Natural killer cell (primary cell): ENCODE measurements at places on chromosomes 16 and 17. TPM values are rescaled to one million over a fixed set of nuclear protein-coding genes. Genes with fewer than 3 reads are reported as not detected.

DNA sequence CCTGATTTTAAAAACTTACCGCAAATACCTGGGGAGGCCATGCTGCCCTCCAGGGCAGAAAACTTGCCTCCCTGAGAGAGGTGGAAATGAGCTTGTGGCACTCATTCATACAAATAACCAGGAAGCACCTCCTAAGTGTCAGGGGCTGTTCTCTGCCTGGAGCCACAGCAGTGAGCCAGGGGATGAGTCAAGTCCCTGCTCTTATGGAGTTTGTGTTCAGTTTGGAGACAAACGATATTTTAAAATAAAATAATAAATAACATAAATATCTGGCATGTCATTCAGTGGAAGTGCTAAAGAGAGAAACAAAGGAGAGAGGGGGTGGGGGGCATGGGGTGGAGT is 313.8 kb downstream of the C16orf95 start:
- H3K27me3 ChIP-seq, result no peaks in the 10 kb centered on the region

GRCh38 chr16:12885742-12886141 is 15.7 kb upstream of the SHISA9 start:
- H3K27me3 ChIP-seq, result no peaks in the 10 kb centered on the region
- no peak overlapping the region for H3K4me3 ChIP-seq
- no peak overlapping the region for H3K27ac ChIP-seq
- no peak for DNase-seq
- H3K36me3 ChIP-seq, result no peaks in the 10 kb centered on the region

DNA sequence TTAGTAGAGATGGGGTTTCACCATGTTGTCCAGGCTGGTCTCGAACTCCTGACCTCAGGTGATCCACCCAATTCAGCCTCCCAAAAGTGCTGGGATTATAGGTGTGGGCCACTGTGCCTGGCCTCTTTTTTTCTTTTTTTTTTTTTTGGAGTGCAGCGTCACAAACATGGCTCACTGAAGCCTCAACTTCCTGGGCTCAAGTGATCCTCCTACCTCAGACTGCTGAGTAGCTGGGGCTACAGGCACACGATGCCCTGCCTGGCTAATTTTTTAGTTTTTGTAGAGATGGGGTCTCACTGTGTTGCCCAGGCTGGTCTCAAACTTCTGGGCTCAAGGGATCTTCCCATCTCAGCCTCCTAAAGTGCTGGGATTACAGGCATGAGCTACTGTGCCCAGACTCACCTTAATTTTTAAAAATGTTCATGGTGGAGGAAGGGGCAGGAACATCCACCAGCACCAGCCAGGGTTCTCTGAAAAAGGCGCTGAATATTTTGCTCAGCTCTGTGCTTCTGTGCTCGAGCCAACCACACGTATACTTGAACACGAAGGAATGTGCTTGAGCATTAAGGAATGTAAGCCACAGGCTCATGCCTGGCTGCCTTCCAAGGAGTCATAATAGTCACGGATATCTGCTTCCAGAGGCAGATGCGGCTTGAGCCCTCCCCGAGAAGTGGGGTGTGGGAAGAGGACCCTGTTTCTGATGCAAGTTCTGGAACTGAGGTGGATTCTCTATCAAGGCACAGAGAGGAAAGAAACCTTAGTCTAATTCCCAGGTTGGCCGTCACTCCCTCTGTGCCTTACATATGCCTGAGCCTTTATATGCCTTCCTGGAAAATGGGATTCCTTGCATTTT is 65.5 kb upstream of the CREBBP start:
- H3K27ac ChIP-seq, result no peak overlapping the region
- no peak overlapping the region for H3K4me3 ChIP-seq
- H3K36me3 ChIP-seq, result no peaks in the 10 kb centered on the region
- no peak for DNase-seq
- no peaks in the 10 kb centered on the region for H3K27me3 ChIP-seq

- H3K27me3 ChIP-seq, result no peaks in the 10 kb centered on the region
- no peak for DNase-seq
- H3K27ac ChIP-seq, result no peak overlapping the region
These were observed 55.0 kb downstream of the SSH2 start for GRCh38 chr17:29874931-29875596.

- no peak overlapping the region for H3K4me3 ChIP-seq
- H3K4me1 ChIP-seq, result no peaks in the 10 kb centered on the region
- no peaks in the 10 kb centered on the region for H3K27me3 ChIP-seq
- DNase-seq, result no peak
- no peak overlapping the region for H3K27ac ChIP-seq
These were observed 863.5 kb downstream of the KCNJ2 start for GRCh38 chr17:71032746-71033273.

DNA sequence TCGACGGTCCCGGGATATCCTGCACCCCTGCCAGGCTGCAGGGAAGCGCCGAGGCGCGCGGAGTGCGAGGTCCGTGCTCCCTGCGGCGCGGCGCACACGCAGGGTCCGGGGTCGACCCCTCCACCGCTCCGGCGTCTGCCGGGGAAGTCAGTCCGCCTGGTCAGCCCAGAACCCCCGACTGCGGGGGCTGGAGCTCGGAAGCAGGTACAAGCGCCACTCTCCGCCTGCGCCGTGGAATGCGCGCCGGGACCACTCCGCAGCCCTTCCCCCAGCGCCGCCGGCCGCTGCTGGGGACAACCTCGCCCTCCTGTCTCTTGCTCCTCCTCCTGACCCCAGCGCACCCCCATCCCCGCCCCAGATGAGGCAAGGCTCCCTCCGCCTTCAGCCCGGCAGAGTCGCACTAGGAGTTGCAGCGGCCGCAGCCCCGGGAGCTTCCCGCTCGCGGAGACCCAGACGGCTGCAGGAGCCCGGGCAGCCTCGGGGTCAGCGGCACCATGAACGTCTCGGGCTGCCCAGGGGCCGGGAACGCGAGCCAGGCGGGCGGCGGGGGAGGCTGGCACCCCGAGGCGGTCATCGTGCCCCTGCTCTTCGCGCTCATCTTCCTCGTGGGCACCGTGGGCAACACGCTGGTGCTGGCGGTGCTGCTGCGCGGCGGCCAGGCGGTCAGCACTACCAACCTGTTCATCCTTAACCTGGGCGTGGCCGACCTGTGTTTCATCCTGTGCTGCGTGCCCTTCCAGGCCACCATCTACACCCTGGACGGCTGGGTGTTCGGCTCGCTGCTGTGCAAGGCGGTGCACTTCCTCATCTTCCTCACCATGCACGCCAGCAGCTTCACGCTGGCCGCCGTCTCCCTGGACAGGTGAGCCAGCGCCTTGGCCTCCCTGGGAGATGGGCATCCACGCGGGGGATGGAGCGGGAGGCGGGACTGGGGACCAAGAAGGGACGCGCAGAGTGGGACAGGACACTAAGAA is at the start of gene GALR2:
Gene GALR2 (plus strand): TSS at position 392 of the 974 bp plus-strand sequence. CDS start 103 bp downstream, at position 495.
- peaks cover 37% of the 10 kb centered on the region for H3K27me3 ChIP-seq
- H3K36me3 ChIP-seq, result no peaks in the 10 kb centered on the region
- no peak within 1 kb of the TSS for H3K4me3 ChIP-seq
- no peak for DNase-seq
- peaks cover 38% of the 10 kb centered on the region for H3K4me1 ChIP-seq

- no peak overlapping the region for H3K27ac ChIP-seq
- no peaks in the 10 kb centered on the region for H3K36me3 ChIP-seq
- H3K27me3 ChIP-seq, result no peaks in the 10 kb centered on the region
- H3K4me1 ChIP-seq, result no peaks in the 10 kb centered on the region
These were observed 396.5 kb upstream of the PMFBP1 start for GRCh38 chr16:72568502-72568901.

- H3K27ac ChIP-seq, result no peak overlapping the region
- no peak for DNase-seq
- no peaks in the 10 kb centered on the region for H3K36me3 ChIP-seq
These were observed 61.3 kb downstream of the NKD1 start for GRCh38 chr16:50609471-50609870.

DNA sequence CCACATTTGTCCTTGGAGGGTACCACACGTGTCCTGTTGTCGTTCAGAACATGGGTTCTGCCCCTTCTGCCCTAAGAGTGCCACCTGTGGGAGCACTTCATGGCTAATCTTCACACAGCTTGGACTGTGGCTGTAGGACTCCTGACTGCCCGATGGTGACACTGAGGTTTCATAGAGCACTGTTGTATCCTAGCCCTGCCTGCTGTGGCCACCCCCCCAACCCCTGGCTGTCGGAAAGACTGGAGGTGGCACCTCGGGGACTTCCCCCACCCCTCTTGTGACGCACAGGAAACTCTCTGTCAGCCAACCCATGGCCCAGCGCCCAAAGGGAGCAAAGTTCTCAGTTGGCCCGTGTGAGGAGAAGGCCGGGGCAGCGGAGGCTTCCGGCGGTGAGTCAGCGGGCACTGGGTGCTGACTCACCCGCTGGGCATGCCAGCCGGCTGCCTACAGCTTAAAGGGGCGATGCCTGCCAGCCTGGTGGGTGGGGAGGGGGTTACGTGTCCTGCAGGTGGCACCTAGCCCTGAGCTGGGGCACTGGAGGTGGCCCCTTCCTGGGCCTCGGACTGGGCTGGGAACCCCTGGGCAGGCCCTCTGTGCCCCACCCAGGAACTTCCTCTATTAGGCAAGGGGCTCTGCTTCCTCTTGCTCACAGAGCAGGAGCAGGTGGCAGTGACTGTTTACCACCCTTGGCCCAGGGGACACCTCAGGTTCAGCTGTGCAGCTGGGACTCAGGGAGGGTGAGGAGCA is 3.4 kb downstream of the MAP2K3 start:
- H3K36me3 ChIP-seq, result peaks cover 9% of the 10 kb centered on the region
- H3K4me3 ChIP-seq, result peak overlapping the region; percentile 88
- peaks cover 74% of the 10 kb centered on the region for H3K4me1 ChIP-seq
- DNase-seq, result peak; percentile 98
- H3K27me3 ChIP-seq, result no peaks in the 10 kb centered on the region

DNA sequence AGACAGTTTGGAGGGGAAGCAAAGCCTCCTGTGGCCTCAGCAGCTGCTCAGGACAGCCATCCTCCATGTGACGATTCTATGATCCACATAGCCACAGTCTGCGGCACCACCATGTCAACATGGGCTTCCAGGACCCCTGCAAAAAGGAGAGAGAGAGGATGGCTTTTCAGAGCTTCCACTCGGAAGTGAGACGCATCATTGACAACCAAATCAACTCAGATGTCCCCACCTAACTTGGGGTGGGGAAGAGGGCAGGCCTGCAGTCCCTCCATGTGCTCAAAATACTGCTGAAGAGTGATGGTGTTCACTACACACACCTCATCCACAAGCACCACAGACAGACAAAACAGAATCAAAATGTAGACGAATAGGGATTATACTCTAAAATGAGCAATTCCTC is 5.9 kb upstream of the METTL16 start:
- no peak overlapping the region for H3K27ac ChIP-seq
- no peak overlapping the region for H3K4me3 ChIP-seq
- DNase-seq, result no peak

DNA sequence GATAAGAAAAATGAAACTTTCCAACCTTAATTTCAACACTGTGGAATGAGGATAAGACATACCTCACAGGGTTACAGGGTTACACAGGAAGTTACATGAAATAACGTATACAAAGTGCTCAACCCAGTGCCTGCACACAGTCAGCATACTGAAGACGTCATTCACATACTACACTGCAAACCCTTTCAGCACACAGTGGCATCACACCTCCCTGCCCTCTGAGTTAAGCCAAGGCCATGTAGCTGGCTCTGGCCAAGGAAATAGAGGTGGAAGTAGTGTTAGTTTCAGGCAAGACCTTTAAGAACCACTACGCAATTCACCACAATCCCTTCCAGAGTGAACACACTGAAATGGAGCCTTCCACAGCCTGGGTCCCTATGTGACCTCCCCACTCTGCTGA is 46.6 kb upstream of the GSG1L start:
- peaks cover 5% of the 10 kb centered on the region for H3K4me1 ChIP-seq
- DNase-seq, result no peak
- H3K27me3 ChIP-seq, result no peaks in the 10 kb centered on the region
- H3K4me3 ChIP-seq, result no peak overlapping the region
- H3K36me3 ChIP-seq, result peaks cover 90% of the 10 kb centered on the region
- H3K27ac ChIP-seq, result peak overlapping the region; percentile 25

- no peak overlapping the region for H3K4me3 ChIP-seq
- H3K27me3 ChIP-seq, result no peaks in the 10 kb centered on the region
- H3K4me1 ChIP-seq, result no peaks in the 10 kb centered on the region
- H3K36me3 ChIP-seq, result no peaks in the 10 kb centered on the region
These were observed 50.5 kb downstream of the YPEL2 start for GRCh38 chr17:59381716-59382570.

GRCh38 chr17:12730421-12730820 is 58.9 kb upstream of the ARHGAP44 start:
- H3K4me1 ChIP-seq, result no peaks in the 10 kb centered on the region
- H3K27ac ChIP-seq, result no peak overlapping the region
- no peak overlapping the region for H3K4me3 ChIP-seq
- no peak for DNase-seq
- no peaks in the 10 kb centered on the region for H3K27me3 ChIP-seq
- no peaks in the 10 kb centered on the region for H3K36me3 ChIP-seq

DNA sequence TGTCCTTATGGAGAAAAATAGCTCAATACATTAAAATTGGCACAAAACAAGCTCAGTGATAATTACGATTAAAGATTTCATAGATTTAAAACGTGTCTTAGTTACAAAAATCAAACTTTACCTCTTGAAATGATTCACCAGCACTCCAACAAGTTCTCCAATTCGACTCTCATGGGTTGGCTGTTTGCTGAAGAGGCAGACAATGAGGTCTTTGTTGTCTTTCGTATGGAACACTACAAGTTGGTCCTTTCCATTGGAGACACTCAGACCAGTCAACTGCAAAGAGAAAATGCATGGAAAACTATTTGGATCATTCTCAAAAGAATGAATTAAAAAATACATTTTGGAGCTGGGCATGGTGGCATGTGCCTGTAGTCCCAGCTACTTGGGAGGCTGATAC is 118.2 kb downstream of the CDK5R1 start:
- no peak overlapping the region for H3K4me3 ChIP-seq
- no peak overlapping the region for H3K27ac ChIP-seq
- H3K4me1 ChIP-seq, result peaks cover 3% of the 10 kb centered on the region
- no peaks in the 10 kb centered on the region for H3K27me3 ChIP-seq
- no peaks in the 10 kb centered on the region for H3K36me3 ChIP-seq

DNA sequence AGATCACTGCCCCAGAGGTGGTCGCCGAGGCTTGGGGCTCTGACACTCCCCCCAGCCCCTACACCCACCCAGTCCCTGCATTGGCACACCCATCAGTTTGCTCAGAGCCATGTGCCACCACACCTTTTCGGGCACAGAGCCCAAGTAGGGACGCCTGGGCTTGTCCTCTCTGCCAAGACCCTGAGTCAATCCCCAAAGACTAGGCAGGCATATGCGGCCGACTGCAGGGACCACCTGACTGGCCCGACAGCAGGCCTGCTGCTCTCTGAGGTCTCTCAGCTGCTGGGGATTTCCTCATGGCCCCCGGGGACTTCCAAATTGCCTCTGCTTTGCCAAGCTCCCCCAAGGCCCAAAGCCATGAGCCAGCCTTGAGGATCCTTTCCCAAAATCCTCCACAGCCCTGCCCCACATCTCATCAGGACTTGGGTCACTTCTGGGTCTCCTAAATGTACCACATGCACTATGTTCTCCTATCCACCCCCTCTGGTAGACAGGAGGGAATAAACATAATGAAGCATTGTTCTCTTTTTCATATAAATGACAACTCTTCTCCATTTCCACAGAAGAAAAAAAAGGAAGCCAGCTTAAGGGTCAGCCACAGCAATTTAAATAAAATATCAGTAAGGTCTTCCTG is 30.6 kb downstream of the MYO18A start:
- peak; percentile 57 for DNase-seq
- peaks cover 31% of the 10 kb centered on the region for H3K4me1 ChIP-seq
- H3K36me3 ChIP-seq, result no peaks in the 10 kb centered on the region
- H3K4me3 ChIP-seq, result peak overlapping the region; percentile 51

Gene AOC3
- total RNA-seq, result 1.0 TPM

Gene TP53TG3C
- total RNA-seq, result not detected

Gene RGS9
- total RNA-seq, result 25.0 TPM

Gene PMFBP1
- 0.99 TPM for total RNA-seq

Gene G6PC1
- total RNA-seq, result not detected

Gene CACNG4
- not detected for total RNA-seq

Gene ZPBP2
- not detected for total RNA-seq
